Activated B cell treated with CpG ODN at 0.5 μM for 24 hours (primary cell): ENCODE measurements at places on chromosomes 12 and 14.

DNA sequence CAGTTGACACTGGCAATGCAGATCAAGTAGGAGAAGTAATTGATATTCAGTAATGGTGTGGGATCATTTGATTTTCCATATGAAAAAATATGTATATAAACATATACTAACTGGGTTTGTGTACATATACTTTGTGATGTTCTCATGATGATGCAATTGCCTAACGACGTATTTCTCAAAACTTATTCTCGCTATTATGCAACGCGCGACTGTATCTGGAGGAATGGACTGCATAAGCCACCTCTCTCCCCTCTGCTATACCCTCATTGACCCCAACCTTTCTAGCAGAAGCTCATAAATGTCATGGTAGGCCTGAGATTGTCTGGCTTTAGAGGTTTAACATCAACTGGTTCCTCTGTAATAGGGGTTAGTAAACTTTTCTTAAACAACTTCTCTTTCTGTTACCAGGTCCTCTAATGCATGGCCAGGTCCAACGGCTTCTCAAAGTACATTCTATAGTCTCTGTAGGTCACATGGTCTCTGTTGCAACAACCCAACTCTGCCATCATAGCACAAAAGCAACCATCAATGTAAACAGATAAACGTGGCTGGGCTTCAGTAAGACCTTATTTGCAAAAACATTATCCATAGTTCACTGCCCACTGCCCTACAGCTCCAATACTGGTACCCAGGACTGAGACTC lies 59.3 kb downstream of the FOXN3 start:
- DNase-seq = no peak

GRCh38 chr14:61812347-61813095 lies 50.3 kb downstream of the SNAPC1 start:
- DNase-seq = peak; percentile 23

GRCh38 chr12:32600681-32601080 lies 78.4 kb upstream of the DNM1L start:
- DNase-seq = no peak

DNA sequence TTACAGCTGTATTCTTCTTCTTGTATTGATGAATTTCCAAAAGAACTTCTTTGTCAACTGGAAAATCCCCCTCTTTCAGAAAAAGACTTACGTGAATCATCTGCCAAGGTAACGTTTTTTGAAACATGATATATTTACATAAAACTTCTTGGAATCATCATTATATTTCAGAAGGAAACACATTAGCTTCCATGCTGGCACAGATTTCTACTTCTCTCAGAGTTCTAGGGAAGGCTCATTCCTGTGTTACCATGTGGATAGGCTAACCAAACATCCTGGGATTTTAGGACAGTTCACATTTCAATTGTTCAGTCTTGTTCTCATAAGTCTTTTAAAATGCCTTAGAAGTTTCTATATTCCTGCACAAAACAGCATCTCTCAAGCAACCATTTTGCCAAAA lies 120.3 kb upstream of the NEDD1 start:
- DNase-seq = no peak

DNA sequence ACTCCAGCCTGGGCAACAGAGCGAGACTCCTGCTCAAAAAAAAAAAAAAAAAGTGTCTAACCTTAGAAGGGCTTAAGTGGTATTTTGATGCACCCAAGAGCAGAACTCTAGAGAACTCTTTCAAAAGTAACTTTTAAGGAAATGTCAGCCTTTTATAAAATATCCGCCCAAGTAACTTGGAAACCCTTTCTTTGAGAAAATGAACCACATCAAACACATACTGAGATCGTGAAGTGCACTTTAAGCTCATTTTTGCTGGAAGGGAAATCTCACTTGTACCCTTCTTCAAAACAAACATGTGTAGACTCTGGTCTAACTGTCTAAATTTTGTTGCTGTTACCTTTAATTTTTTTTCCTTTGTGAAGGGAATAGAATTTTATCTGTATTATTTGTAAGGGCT lies 5.5 kb downstream of the C12orf56 start:
- DNase-seq = no peak

DNA sequence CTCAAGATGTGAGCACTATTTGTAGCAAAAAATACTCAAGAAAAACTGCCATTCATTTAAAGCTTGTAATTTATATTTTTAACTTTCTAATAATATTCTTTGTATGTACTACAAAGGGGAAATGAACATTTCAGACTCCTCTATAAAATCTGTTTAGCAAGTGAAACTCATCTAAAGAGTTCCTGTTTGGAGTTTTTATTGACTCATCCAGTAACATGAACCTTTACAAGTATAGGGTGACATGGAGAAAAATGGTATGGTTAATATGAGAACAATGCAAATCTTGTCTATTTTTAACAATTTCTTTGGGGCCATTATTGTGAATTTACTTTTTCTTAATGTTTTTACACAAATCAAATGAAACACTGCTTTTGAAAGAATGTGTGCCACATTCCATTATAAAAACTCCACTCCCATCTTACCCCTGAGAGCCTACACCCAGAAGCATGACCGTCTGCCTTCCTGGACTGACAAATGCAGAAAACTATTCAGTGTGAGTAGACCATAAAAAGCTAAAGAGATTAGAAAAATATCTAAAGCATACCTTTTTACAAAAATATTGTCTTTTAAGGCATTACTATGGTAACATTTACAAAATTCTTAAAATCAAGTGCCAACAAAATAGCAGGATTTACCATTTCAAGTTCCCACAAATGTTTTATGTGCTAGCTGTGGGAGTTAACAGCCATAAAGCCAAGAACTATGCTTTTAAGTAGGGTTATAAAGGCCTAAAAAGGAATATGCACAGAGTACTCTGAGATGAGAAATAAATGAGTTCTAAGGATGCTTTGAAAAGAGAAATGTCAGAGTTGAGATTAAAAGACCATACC lies 144.0 kb downstream of the ADAMTS20 start:
- DNase-seq = no peak

GRCh38 chr12:123767613-123768012 lies 5.5 kb downstream of the DNAH10 start:
- DNase-seq = no peak

GRCh38 chr12:67045650-67046049 lies 223.5 kb upstream of the CAND1 start:
- DNase-seq = no peak

- DNase-seq = no peak
Observed at GRCh38 chr12:93365616-93366405, 11.9 kb upstream of the NUDT4 start.

DNA sequence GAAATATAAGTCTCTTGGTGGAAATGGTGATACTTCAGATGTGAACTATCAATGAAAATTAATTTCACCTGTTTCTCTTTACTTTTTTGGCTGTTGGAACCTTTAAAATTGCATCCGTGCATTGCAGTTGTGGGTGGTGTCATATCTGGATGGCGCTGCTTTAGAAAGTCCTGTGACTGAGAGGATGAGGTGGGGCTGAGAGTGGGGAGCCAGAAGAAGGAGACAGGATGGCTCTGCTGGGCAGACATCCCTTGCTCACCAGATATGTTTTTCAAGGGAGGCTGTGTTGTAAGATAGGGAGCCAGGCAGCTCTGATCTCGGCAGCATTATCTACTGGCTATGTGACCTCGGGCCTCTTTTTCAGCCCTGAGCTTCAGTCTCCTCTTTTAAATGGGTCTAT lies 12.7 kb downstream of the ASB2 start:
- no peak for DNase-seq

- no peak for DNase-seq
Observed at GRCh38 chr12:46359667-46360280, 12.8 kb downstream of the SLC38A2 start.

GRCh38 chr12:82414926-82415325 lies 56.6 kb downstream of the METTL25 start:
- DNase-seq = no peak
